ENCODE measurements at places on chromosomes 5 and 9. TPM values are rescaled to one million over a fixed set of nuclear protein-coding genes. Genes with fewer than 3 reads are reported as not detected.

Gene PALM2AKAP2
- 27.4 TPM for total RNA-seq

GRCh38 chr9:75588808-75589207, 301.7 kb upstream of the PCSK5 start:
- no peak for DNase-seq

GRCh38 chr5:133916914-133917313, 51.5 kb downstream of the C5orf15 start:
- DNase-seq = no peak

- no peak for DNase-seq
These were observed 163.3 kb downstream of the AUH start for GRCh38 chr9:91198405-91198804.

Gene HDAC3
- 62.0 TPM for total RNA-seq

GRCh38 chr9:126406075-126406667, 79.5 kb downstream of the MVB12B start:
- no peak for DNase-seq

Gene ATOX1
- 96.9 TPM for total RNA-seq

DNA sequence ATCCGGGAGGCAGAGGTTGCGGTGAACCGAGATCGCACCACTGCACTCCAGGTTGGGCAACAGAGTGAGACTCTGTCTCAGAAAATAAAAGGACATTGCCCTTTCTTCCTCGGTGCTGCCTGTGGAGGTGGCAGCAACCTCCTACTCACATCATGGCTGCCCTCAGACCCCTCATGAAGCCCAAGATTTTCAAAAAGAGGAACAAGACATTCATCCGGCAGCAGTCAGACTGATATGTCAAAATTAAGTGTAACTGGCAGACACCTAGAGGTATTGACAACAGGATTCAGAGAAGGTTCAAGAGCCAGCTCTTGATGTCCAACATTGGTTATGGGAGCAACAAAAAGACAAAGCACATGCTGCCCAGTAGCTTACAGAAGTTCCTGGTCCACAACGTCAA, 12.6 kb upstream of the PAX5 start:
- no peak for DNase-seq

DNA sequence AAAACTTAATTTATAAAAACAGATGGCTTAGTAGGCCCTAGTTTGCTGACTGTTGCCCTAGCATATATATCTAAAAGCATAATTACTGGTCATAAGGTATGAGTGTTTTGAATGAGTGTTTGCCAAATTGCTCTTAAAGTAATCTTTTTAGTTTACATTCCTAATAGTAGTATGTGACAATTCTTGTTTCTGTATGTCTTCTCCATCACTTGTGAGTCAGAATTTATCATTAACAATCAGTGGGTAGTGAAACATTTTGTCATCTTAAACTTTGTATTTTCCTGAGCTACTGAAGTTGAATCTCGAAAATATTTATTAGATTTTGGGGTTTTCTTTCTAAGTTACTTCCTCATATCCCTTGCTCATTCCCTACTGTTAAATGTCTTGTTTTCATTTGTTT, 49.6 kb downstream of the APC start:
- no peak for DNase-seq

DNA sequence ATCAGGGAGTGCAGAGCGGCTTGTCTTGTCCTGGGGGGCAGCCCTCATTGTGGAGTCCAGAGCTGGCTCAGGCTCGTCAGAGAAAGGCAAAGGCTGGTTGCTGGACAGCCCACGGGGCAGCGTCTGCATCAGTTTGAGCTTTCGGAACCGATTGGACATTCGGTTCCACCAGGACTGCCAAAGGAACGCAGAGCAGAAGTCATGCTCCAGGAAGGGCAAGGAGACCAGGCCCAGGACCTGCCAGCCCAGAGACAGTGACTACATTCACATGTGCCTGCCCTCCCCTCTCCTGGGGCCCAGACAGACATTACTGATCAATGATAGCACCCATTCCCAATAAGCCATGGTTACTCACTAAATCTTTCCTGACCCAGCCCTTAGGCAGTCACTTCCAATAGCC, 18.1 kb downstream of the ANKS6 start:
- DNase-seq = no peak

GRCh38 chr5:7759257-7759871, 91.6 kb downstream of the CFAP90 start:
- DNase-seq = peak; percentile 54

DNA sequence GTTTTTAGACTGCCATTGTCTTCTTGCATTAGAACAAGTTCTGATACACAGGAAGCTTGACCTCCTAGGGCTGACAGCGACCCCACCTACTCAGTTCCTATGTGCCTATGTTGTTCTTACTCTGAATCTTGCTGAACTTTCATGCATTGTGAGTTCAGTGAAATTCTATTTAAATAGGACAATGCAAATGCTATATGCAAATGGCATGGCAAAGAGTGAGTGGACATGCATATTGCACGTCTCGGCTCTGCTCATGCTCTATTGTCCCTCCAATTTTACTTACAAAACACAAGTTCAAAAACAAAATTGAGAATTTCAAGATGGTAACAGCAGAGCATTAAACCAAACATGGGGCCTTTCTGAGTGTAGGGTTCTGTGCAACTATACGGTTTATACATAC, 5.3 kb upstream of the DCP2 start:
- DNase-seq = no peak

GRCh38 chr5:132500931-132501628, 10.5 kb upstream of the IRF1 start:
- peak; percentile 86 for DNase-seq

GRCh38 chr5:32058101-32058500, 116.0 kb downstream of the GOLPH3 start:
- DNase-seq = no peak

Gene ABLIM3
- 10.6 TPM for total RNA-seq

GRCh38 chr9:69086769-69087168, 51.2 kb downstream of the FXN start:
- no peak for DNase-seq

- DNase-seq = peak; percentile 44
These were observed 145.3 kb upstream of the SMARCA2 start for GRCh38 chr9:1869843-1870242.

DNA sequence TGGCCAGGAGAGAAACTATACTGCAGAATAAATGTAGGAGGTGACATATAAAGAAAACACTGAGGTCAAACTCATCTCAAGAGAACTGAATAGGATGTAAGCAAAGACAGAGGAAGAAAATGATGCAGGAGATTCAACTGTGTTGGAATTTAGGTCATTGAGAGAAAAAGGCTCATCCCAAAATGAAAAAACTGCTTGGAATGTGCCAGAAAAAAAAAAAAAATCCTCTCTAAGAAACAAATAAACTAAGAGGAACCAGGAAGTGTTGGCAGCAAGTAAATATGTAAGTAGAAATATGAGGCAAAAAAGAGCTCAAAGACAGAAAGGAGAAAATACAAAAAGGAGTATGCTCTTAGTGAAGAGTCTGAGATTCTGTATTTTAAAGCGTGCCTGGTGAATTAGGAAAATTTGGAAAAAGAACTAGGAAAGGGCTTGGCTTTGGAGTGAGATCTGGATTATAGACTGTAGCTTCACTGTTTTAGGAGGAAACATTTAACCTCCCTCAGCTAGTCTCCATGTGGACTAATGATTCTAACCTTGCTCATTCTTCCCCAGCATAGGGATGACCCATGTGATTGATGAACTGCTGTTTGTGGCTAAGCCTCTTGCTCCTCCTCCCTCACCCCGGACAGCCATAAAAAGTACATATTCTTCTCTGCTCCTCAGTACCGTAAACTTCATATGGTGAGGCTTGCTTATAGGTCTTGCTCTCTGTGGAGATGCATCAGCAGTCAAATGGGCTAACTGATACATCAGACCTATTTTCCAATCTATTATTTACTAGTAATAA, 185.6 kb upstream of the POU5F2 start:
- no peak for DNase-seq

Gene FBXW11
- total RNA-seq = 63.1 TPM

DNA sequence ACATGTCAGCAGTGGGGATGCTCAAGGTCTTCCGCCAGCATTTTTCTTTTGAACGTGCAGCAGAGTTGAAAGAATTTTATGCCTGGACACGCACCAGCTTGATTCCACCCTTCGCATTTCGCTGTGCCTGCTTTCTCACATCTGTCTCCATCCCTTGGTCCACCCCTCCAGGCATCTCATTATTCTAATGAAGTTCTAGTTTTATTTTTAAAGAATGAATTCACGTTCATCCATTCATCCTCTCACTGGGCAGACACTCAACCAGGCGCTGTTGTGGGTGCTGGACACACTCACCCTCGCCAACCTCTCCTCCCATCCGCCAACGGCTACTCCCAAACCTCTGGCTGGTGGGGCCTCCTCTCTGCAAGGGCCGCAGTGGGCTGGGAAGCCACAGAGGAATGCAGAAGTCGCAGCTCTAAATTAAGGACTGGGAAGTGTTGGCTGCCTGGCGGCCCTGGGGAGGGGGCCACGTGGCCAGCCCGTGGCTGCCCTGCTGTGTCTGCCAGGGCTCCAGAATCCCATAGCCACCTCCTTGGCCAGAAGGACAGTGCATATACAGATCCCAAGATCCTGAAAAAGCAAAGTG, 6.7 kb downstream of the SUSD3 start:
- DNase-seq = no peak

DNA sequence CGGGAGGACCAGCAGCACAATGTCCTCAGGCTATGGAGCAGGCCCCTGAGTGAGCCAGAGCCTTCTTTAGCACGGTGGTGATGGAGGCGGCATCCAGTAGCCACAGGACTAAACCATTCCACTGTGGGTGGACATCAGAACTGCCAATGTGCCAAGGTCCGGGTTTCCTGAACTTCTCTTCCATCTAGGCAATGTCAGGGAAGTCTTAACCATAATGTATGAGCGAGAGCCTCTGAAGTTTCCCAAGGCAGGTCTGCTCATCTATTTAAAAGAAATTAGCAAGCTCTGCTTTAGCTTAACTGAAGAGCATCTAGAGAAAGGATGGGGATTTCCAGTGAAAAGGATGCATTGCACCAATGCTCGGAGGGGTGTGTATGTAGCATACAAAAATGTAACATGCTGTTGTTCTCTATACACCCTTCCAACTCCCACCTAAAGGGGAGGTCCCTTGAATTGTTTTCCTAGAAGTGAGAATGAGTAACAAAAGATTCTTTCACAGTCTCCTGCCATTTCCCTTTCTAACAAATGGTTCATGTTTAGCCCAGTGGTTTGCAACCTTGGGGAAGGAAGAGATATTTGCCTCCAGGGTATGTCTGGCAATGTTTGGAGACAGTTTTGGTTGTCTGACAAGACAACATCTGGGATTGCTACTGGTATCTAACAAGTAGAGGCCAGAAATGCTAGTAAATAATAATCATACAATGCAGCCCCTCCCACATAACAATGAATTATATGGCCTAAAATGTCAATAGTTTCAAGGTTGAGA, 6.1 kb upstream of the RXFP3 start:
- DNase-seq = no peak

GRCh38 chr9:130692321-130692720, 1.3 kb upstream of the EXOSC2 start:
- DNase-seq = no peak

DNA sequence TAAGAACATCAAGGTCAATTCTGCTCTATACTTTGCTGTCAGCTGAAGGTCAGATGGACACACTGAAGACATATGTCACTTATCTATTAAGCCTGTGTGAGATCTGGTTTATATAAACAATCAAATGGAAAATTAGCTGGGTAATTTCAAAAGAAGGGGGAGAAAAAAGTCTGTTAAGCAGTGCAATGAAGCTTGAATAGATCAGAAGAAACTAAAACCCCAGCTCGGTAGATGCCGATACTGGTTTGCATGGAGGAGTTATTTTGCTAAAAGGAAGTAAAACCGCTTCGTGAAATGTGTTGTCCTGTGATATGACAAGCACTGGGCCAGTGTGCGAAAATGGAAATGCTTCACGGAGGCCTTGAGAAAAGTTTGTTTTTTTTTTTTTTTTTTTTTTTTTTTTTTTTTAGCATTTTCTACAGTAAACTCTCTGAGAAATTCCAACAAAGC, 148.8 kb downstream of the MEF2C start:
- DNase-seq = no peak

DNA sequence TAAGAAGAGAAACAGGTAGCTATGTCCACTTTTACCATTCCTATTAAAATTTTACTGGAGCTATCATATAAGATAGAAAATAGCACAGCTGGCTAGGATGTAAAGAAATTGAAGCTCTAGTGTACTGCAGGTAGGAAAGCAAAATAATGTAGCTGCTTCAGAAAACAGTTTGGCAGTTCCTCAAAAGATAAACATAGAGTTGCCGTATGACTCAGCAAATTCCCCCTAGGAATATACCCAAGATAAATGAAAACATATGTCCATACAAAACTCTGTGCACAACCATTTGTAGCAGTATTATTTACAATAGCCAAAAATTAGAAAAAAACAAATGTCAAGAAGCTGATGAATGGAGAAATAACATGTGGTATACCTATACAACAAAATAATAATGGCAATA, 64.6 kb upstream of the SHISAL2B start:
- no peak for DNase-seq

GRCh38 chr5:61389609-61390008, 57.6 kb downstream of the ZSWIM6 start:
- DNase-seq = no peak

DNA sequence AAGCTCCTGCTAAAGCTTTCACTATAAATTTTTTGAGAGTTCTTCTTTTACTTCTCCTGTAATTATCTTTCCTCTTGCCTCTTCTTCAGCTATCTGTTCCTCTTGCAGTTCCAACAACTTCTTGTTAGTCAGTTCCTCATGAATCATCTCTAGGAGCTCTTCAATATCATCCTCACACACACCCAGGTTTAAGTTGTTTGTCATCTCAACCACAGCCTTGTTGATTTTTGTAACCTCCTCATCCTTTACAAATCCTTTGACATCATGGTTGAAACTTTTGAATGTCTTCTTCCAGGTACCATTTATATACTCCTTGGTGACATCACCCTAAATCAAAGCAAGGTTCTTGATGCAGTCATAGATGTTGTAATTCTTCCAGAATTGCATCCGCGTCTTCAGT, 106.3 kb upstream of the MAMDC2 start:
- no peak for DNase-seq

DNA sequence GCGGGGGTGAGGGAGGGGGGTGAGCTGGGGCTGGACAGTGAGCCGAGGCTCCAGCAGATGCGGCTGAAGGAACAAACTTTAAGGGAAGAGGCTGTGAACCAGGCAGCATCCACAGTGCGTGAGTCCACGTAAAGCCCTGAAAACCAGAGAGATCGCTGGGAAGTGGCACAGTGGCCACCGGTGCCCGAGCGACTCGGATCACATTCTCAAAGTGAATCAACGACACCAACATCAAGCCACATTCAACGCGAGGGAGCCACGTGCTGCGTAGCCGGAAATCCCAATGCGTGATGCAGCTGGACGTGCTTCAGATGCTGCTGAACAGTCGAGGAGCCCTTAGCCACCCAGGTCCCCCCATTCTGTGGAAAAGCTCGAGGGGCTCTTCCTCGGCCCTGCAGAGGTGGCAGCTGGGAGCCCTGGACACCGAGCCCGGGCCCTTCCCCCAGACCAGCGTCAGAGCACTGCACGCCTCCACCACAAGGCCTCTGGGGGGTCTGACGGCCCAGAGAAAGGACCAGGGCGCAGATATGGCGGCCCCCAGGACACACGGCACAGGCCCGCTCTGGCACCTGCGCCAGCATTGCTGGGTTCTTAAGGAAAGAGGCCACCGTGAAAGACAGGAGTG, 53.7 kb upstream of the EXOC3 start:
- no peak for DNase-seq

Gene ADAMTSL2
- total RNA-seq = not detected

- DNase-seq = no peak
These were observed 112.3 kb upstream of the ANKH start for GRCh38 chr5:14983666-14984441.
